Activated CD8-positive, alpha-beta memory T cell treated with anti-CD3 and anti-CD28 coated beads for 1 hour (primary cell): ENCODE measurements at places on chromosomes 1 and 21.
A peak's percentile ranks its signal among the peaks of the same experiment; 100 is the strongest.

DNA sequence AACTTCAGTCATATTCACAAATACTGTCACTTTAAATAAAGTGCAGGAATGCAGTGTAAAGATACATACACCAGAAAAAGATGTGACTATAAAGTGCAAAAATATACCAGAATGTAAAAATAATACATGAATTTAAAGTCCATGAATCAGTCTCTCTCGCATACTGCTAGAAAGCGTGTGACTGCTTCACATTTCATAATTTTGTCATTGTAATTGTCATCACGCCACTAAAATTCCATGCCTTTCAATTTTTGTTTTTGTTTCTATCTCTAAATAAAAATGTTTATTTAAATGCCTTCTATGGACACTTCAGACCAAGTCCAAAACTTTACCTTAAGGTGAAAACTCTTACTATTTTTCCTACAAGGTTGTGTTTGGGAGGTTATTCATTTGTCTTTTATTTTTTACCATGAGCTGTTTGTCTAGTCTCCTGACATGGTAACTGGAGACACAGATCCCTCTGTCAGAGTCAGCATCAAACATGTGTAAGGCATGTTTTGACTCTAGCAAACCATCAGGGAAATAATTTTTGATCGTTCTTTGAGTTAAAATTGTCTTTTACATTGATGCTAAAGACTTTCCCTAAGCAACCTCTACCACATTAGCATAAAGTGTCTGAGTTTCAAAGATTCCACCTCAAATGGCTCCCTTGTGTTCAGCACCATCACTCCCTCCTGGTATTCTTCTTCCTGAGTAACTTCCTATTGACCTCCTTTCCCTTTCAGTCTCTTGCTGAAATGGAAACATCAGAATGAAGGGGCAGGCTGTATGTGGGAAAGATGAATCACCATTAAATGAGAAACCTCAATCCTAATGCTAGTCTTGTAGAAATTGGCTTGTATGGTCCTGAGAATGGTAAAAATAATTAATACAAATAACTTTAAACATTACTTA lies 14.0 kb upstream of the AIM2 start:
- no peak for DNase-seq

GRCh38 chr21:25907573-25908275 lies 173.0 kb downstream of the GABPA start:
- DNase-seq, result no peak

DNA sequence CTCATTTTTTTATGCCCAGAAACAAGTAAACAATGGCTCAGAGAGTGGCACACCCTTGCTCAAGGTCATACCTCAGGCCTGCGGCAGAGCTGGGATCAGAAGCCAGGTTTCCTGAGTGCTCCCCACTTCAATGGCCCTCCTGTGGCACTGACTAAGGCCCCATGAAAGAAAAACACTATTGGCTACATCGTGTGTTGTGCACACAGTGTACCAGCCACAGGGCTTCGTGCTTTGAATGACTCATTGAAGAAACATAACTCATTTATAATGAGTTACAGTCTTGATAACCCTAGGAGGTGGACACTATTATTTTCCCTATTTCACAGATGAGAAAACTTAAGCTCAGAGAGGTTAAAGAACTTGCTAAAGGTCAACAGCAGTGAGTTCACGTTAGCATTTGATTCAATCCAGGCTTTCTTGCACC lies 91.2 kb downstream of the TRABD2B start:
- no peak for DNase-seq

GRCh38 chr21:38714999-38715398 lies 90.7 kb upstream of the ETS2 start:
- no peak for DNase-seq

DNA sequence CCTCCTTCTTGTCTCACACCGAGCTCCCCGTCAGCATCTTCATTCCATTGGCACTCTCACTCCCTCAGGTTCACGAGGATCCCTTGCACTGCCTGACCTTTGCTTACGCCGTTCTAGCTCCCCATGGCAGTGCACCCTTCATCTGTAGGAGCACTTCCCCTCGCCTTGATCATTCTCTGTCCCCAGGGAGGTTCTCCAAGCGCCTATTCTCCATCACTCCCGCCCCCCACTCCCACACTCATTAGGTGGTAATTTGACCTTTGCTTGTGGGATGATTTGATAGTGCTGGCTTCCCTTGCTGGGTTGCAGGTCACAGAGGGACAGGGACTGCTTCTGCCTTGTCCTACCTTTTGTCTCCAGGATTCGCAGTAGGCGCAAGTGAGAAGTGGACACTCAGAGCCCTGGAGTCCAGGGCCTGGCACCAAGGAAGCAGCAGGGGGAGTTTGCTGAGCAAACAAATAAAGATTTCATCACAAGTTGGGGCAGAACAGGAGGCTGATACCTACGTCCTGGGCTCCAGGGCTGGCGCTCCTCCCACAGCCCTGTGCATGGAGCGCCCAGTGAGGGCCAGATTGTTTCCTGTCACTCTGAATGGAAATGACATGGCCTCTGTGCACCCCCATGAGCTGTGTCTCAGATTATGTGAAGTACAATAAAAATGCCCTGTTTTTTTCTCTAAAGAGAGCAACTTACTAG lies 82.0 kb upstream of the RUNX3 start:
- DNase-seq, result no peak

DNA sequence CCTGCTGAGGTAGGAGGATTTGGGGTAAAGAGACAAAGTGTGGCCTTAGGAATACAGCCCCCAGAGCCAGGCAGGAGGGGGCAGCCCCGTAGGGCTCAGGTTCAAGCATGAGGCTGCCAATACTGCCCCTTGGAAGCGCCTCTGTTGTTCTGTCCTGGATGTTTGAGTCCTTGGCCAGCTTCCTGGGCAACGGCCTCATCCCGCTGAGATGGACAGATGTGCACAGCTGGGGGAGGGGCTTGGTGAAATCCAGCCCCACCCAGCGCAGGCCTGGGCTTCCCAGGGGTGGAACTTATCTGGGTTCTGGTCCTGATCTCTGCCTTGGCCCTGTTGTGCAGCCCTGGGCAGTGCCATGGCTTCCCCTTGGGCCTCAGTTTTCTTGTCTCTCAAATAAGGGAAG lies 34.8 kb upstream of the MAN1C1 start:
- no peak for DNase-seq

- DNase-seq, result peak; percentile 26
These were observed 10.8 kb downstream of the THEM4 start for GRCh38 chr1:151898519-151898991.
